Fibroblast of skin of right quadriceps (primary cell): ENCODE measurements at places on chromosomes 2 and 18.
A peak's percentile ranks its signal among the peaks of the same experiment; 100 is the strongest.

DNA sequence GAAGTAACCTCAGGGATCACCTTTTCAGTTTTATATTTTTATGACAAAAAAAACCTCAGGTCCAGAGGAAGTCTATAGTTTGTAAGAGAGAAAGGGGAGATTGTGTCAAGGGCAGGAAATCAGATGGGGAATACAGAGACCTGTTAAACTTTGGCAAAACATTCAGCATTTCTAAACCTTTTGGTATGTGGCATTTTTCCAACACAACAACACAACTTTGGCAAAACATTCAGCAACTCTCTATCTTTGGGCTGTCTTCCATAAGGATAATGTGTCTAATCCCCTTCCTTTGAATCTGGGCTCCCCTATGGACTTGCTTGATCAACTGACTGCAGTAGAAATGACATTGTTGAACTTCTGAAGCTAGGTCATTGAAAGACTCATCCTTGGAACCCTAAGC is 220.6 kb upstream of the CCDC68 start:
- DNase-seq = peak; percentile 77

GRCh38 chr2:46634905-46635304 is 155.5 kb downstream of the TMEM247 start:
- no peak for DNase-seq

- peak; percentile 66 for DNase-seq
Observed at GRCh38 chr2:234308813-234309195, 188.1 kb downstream of the ARL4C start.

GRCh38 chr2:31526946-31527732 is 53.6 kb downstream of the SRD5A2 start:
- DNase-seq = no peak

DNA sequence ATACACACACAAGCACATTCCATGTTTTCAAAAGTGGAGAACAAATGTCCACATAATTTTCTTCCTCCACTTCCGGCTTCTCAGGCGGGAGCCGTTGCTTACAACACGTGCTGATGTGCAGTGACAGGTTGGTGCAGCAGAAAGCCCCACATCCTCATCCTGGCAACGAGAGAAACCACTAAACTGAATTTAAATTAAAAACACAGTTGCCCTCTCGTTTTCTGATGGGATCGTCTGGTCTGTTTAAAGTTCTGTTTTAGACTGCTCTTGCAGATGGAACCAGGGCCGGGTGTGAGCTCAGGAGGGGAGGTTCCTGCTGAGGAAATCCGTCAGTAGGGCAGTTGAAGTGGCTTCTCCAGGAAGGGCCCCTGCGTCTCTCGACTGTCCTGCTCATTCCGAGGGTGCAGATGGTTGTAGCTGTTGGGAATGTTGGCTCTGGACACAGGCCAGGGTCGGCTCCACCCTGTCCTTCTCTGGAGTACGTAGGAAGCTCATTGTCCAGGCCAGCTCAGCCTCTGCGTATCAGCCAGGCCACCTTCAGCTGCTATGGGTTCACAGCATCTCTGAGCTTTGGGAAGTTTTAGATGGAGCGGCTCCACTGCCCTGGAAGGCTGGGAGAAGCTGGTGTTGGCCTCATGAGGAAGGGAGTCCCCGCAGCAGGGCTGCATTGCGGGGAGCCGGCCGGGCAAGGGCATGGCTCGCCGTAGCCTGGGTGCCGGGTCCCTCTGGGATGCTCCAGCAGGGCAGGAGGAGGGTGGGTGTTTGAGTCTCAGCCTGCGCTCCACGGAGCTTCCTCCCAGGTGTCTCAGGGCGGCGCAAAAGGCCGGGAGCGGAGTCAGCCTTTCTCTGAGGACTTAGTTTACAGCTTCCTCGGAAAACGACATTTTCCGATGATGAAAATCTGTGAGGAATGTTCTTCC is 58.3 kb downstream of the NFATC1 start:
- DNase-seq = no peak

DNA sequence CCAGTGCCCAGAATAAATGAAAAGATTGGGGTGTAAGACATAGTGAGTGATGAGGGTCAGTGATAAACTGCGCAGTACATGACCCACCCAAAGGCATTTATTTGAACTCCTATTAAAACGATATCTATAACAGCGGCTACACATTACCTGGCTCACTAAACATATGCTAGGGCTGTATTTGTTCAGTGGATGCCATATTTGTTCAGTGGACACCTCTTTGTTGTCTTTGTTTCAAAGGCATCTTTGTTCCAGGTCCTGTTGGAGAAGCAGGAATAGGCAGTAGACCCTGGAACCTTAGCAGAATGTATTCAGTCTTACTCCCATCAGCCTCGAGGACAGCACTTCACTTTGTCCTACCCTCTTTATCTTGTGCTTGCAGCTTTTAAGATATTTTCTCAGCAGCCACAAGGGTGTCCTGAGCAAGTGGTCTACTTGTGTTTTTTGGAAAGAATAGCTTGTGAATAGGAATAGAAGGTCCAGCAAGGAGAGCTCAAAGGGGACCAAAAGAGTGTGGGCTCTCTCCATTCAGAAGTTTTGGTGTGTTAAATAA is 650.8 kb upstream of the FANCL start:
- no peak for DNase-seq

GRCh38 chr2:5938566-5938896 is 246.3 kb downstream of the SOX11 start:
- DNase-seq = no peak

DNA sequence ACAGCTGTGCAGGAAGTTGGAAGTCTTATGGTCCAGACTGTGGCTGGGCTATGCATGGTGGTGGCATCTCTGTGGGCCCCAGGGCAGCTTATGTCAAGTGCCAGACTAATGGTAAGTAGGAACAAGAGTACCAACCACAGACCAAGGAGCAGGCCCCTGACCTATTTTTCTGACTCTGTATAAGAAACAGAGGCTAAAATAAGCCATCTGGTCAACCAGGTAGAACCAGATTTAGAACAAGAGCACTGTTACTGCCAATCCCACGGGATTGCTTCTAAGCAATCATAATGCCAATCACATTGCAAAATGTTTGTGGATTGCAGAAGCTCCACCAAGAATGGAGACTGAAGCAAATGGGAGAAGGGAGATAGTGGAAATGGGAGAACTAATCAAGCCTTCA is 11.1 kb upstream of the ST3GAL5 start:
- DNase-seq = no peak

GRCh38 chr18:42480441-42480840 is 525.4 kb downstream of the PIK3C3 start:
- no peak for DNase-seq

GRCh38 chr18:13320891-13321425 is 102.4 kb downstream of the LDLRAD4 start:
- no peak for DNase-seq

GRCh38 chr2:190794790-190795189 is 85.8 kb upstream of the GLS start:
- peak; percentile 24 for DNase-seq

GRCh38 chr18:11106894-11107293 is 42.5 kb downstream of the PIEZO2 start:
- no peak for DNase-seq

DNA sequence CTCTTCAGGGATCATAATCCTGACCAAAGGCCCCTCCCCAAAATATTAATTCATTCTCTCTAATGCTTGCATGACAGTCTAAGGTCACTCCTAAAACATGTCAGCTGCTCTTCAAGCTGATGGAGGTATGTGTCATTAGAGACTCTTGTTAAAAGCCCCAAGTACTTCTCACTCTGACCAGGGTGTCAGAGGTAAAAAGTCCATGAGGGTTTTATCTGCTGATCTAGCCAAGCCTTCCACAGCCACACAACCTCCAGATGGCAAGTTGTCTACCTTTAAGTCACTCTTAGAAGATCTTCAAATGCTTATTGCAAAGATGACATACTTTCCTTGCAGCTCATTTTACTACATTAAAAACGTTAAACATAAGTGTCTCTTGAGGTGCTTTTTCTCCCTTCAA is 83.6 kb upstream of the ETAA1 start:
- DNase-seq = no peak

- no peak for DNase-seq
Observed at GRCh38 chr2:95276888-95277245, 2.6 kb downstream of the PROM2 start.

DNA sequence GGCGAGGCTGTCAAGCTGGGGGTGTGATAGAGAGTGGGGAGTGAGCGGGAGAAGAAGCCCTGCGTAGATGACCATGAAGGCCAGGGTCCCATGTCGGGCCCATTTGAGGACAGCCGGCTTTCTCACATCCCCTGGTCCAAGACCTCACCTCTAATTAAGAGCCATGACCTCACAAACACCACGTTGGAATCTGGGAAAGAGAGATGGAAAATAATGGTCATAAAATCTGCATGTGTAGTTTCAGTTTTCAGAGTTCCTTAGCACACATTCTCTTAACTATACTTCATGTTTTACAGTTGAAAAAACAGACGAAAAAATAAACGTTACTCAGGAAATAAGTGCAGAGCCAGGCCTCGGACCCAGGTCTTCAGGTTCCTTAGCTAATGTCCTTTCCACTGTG is 244.8 kb upstream of the SIX2 start:
- no peak for DNase-seq

DNA sequence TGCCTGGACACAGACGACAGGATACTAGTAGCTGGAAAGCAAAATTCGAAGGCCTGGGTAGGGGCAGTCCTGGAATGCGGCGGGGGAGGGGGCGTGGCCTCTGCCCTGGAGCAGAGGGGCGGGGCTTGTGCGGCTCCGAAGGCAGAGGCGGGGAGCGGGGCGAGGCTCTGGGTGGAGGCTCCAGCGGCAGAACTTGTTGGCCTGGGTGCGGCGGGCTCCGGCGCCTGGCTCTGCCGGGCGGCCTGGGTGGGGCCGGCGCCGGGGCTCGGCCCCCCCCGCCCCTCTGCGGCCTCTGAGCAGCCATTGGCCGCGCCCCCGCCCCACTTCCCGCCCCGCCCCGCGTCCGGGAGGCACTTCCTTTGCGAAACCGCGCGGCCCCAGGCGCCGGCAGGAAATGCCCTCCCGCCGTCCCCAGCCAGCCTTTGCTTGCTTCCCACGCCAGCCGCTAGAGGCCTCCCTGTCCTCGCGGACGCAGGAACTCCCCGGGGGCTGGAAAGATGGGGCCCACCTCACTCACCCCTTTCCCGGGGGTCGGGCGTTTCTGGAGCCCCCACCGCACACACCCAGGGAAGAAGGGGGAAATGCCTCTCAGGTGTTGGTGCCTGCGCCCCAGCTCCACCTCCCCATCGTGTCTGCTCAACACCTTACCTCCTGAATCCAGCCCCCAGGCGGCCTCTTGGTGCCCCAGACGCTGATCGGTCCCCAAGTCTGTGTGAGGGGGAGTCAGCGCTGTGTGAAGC is 6.7 kb downstream of the CTDSP1 start:
- peak; percentile 95 for DNase-seq

DNA sequence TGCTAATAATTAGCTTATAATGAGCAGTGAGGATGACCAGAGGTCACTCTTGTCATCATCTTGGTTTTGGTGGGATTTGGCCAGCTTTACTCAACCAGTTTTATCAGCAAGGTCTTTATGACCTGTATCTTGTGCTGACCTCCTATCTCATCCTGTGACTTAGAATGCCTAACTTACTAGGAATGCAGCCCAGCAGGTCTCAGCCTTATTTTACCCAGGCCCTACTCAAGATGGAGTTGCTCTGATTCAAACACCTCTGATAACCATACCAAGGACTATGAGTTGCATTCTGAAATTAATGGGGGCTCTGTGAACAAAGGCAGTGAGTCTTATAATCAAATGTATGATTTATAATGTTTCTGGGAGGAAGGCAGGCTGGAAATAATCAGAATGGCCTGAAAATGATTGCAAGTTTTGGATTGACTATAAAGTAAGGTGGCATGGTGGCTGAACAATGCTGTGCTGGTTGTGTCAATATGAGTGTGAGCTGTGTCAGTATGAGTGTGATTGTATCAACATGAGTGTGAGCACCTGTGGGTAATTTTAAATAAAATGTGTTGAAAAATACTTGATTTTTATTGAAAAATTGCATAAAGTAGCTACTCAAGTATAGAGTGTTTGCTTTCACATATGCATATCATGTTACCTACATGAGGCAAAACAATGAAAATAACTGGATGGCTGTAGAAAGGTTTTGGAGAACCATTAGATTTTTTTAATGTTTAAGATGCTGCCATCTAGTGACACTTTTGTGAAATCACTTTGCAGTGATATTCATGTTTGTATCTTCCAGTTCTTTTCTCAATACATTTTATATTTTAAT is 103.0 kb downstream of the KYNU start:
- DNase-seq = peak; percentile 50

- DNase-seq = peak; percentile 34
Observed at GRCh38 chr2:238771218-238771617, 76.7 kb upstream of the TWIST2 start.

DNA sequence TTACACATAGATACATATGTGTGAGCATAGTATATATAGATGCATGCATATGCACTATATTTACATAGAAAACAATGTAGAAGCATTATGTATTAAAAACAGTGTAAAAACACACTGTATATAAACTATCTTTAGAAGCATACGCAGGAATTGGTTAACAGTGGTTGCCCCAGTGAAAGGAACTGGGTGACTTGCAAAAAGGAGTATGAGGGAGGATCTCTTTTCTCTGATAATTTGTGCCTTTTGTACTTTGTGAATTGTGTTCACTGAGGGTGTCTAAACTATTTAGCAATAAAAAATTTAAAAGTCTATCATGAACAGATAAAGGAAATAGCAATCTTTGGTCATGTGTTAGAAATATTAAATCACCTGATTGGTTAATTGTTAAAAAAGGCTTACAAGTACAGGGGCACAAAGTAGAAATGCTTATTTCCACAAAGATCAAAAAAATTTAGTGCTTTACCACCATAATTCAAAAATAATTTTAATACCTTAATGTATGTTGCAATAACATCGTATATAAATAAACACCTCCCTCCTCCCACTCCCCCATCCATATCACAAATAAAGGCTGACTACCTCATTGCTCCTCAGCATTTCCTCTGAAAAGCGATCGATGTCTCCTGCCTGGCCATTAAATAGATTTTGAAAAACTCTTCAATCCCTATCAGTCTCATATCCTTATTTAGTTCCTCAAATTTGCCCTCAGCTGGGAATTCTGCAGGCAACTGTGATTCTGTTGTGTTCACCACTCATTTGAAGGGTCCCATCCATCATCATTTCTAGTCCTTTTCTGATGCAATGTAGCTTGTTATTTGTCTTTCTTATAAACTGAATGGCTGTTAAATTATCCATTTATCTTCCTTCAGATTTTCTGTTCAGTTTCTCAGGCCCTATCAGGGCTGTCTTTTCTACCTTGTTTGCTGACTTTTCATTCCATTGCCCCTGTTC is 257.3 kb downstream of the AGPS start:
- DNase-seq = no peak

GRCh38 chr18:21331065-21331464 is 89.0 kb downstream of the GREB1L start:
- DNase-seq = no peak

- DNase-seq = no peak
Observed at GRCh38 chr2:43078781-43079755, 147.3 kb downstream of the ZFP36L2 start.

DNA sequence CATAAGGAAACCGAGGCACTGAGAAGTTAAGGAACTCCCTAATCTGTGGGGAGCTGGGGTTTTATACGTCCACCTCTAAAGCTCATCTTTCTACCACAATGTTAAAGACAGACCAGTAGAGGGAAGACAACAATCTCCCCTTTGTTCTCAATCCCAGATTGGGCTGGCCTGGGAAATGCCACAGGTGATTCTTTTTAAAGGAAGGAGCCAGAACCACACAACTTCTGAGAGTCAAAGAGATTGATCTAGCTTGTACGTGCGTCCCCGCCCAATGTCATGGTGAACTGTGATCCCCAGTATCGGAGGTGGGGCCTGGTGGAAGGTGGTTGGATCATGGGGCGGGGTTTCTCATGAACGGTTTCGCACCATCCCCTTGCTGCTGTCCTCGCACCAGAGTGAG is 81.8 kb upstream of the LCLAT1 start:
- no peak for DNase-seq

GRCh38 chr2:214750529-214750928 is 59.0 kb downstream of the BARD1 start:
- DNase-seq = no peak

GRCh38 chr18:78133729-78134128 is 845.9 kb upstream of the SALL3 start:
- no peak for DNase-seq
